ENCODE measurements at places on chromosomes 11 and 22.

DNA sequence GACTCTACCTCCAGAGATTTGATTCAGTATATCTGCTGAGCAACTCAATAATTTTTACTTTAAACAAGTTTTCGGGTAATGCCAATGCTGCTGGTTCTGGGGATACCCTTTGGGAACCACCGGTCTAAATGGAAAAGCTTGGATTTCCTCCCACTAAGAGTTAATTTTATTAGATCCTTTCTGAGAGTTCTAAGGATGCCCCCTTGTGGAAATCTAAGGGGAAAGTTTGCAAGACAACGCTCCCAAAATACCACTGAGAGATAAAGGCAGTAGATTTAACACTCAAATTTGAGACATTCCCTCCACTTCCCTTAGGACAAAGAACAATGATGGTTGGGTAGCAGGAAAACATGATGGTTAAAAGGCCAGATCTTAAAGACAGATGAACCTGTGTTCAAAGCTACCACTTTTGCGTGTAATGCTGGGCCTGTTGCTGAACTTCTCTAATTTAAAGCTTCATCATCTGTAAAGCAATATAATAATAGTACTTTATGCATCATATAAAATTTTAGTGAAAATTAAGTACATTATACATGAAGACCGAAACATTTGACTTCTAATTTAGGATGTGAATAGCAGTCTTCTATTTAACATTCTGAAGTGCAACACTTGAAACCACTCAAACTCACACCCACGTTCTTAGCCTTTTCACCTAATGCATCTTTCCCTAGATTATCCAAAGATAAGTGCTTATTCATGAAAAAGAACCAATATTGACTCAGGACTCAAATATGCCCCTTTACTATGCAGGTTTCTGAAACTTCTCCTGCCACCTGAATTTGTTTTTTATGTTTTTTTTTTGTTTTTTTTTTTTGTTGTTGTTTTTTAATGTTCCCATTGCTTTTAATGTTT is 110.1 kb upstream of the LUZP2 start:
- DNase-seq: no peak

GRCh38 chr11:64875369-64876228 is 2.8 kb downstream of the EHD1 start:
- no peak for DNase-seq

DNA sequence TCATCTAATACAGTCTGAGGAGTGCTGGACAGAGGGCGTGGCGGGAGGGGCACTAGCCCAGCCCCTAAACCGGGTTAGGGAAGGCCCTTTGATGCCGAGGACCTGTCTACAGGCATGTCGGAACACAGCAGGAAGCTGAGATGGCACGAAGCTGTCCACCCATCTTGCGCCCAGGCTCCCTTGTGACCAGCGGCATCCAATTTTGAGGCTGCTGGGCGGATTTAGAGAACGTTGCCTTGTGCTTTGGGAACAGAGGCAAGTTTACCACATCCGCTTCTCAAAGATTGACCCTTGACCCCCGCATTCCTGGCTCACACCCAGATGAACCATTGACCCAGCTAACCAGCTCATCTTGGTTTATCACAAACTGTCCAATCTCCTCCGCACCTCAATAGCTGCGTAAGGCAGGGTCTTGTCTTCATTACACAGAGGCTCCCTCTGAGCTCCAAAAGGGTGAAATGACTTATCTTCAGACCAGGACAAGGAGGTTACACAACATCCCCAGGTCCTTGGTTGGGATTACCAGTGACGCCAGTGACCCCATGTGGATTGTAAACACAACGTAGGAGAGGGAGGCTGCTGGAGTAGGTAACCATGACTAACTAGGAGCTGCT is 4.5 kb downstream of the FAM83F start:
- DNase-seq: no peak

DNA sequence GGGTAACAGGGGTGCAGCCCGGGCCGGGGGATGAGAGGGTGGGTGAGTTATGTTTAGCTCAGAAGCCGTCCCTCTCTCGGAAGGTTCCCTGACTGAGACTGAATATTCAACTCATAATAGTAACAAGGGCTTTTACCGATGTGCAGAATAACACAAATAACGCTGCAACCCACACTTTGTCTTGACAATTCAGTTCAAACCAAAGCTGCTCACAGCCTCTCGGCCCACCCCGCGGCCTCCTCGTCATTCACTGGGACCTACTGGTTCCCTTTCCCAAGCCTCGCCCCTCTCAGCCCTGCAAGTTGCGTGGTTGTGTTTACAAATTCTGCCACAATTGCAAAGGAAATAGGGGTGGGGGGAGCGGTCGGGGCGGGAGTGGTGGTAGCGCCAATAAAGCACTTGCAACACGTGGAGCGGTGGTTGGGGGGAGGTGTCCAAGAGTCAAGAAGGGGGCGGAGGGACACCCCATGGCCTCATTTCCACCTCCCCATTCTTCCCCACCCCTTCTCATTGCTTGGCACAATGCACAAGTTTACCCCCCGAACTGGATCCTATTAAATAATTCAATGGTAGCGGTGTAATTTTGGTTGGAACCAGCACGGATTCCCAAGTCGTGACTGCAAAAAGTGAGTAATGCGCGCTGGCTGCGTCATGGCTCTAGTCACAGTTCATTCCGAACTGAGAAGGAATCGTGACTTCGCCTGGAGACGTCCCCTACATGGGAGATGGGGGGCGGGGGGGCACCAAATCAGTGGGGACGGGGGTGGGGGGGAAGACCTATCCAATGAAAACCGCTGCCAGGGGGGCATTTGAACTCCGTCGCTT is 102.0 kb upstream of the HSD17B12 start:
- DNase-seq: no peak

- DNase-seq: no peak
Observed at GRCh38 chr11:73249304-73249703, 22.8 kb upstream of the P2RY6 start.

DNA sequence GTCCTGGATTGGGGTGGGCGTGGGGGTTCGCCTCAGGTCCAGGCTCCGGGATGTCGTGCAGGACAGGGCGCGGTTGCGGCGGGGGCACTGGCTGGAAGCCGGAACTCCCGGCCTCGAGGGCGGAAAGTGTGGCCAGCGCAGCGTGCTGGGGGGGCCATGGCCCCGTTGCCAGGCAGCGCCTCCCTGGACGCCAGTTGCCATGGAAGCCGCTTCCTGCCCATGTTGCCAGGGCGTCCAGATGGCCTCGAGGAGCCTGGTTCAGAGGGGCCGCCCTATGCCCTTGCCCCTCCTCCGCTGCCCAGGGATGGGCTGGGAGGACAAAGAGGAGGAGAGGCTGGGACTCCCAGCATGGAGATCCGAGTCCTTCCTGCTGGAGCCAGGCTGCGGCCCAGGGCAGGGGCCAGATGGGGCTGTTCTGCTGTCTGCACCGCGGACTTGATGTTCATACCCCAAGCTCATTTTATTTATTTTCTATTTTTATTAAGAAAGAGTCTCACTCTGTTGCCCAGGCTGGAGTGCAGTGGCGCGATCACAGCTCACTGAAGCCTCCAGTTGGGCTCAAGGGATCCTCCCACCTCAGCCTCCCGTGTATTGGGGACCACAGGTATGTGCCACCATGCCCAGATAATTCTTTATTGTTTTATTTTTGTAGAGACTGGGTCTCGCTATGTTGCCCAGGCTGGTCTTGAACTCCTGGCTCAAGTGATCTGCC is 4.6 kb upstream of the CCDC188 start:
- no peak for DNase-seq

DNA sequence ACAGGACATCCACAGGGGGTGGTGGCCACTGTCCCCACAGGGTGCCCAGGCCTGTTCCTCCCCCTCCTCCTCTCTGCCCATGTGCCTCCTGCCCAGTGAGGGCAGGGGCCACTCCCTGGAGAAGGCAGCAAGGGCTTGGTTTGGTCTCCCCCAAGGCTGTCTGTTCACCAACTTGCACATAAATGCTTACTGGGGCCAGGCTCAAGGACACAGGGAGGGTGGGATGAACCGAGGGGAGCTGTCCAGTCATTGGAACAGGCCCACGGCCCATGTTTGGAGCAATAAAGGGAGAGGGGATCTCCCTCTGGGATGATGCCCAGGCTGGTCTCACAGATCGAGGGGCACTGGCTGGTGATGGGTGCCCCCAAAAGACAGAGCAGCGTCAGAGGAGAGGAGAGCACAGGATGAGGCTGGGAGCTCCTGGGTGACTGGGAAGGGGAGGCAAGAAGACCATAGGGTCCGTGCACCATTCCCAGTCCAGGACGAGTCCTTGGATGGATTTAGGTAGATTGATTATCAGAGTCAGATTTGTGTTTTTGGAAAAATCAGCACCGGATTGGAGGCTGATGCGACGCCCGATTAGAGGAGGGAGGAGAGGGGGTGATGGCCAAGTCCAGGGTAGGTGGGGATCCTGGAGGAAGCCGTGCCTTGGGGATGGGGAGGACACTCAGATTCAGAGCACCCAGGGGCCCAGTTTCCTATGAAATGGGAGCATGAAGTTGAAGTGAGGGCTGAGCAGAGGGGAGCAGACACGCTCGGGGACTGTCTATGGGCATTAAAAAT is 1.1 kb downstream of the IGLL5 start:
- no peak for DNase-seq

- DNase-seq: no peak
Observed at GRCh38 chr22:36552289-36552688, 23.3 kb upstream of the EIF3D start.

- DNase-seq: no peak
Observed at GRCh38 chr11:84264066-84264465, 977.9 kb upstream of the CCDC90B start.

GRCh38 chr11:9615031-9615451 is 41.6 kb downstream of the WEE1 start:
- DNase-seq: peak; percentile 18

DNA sequence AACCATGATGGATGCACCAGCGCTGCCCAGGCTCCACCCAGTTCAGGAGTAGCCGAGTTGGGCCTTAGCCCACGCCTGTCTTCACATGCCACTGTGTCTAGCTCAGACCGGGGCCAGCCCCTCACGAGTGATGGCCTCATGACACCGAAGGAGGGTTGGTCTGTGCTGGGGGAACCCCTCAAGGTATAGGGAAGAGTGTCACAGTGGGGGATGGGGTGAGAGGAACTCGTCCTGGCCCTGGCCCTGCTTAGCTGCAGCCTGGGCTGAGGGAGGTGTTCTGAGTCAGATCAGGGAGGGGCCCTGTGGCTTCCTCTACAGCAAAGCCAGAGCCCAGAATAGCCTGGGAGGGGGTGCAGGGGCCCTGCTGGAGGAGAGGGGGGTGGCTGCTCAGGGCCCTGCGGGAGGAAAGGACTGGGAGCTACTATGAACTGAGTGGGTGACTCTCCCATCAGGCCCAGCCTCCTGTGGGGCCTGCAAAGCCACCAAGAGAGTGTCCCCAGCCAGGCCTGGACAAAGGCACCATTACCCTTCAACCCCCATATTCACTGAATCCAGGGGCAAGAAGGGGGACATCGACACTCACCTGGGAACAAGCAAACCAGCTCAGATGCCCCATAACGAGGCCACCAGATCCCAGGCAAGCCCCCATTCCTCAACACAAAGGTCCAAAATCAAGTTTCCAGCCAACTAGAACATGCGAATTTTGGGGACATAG is 41.2 kb downstream of the IGLL5 start:
- DNase-seq: peak; percentile 49

- DNase-seq: peak; percentile 82
Observed at GRCh38 chr11:6413791-6414201, 5.1 kb downstream of the APBB1 start.

DNA sequence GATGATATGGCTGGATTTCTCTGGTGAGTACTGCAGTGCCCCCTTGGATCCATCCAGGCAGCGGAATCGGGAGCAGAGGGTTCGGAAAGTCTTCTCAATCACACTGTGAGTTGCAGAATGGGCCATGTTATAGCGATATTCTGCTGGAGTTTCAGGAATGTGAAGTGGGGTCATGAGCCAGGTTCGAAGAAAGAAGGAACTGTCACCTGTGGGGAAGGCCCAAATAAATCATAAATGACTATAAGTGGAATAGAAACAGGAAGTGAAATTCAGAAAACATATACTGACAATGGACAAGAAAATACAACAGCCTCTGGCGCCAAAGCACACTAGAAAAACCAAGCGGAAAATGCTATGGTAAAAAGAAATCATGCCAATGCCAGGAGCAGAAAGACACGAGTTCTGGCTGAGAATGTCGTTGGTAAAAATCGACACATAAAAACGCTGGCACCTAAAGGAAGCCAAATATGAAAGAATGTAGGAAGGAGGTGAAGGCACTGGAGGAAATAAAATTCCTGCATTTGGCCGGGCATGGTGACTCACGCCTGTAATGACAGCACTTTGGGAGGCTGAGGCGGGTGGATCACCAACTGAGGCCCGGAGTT is 10.0 kb upstream of the AMBRA1 start:
- no peak for DNase-seq

DNA sequence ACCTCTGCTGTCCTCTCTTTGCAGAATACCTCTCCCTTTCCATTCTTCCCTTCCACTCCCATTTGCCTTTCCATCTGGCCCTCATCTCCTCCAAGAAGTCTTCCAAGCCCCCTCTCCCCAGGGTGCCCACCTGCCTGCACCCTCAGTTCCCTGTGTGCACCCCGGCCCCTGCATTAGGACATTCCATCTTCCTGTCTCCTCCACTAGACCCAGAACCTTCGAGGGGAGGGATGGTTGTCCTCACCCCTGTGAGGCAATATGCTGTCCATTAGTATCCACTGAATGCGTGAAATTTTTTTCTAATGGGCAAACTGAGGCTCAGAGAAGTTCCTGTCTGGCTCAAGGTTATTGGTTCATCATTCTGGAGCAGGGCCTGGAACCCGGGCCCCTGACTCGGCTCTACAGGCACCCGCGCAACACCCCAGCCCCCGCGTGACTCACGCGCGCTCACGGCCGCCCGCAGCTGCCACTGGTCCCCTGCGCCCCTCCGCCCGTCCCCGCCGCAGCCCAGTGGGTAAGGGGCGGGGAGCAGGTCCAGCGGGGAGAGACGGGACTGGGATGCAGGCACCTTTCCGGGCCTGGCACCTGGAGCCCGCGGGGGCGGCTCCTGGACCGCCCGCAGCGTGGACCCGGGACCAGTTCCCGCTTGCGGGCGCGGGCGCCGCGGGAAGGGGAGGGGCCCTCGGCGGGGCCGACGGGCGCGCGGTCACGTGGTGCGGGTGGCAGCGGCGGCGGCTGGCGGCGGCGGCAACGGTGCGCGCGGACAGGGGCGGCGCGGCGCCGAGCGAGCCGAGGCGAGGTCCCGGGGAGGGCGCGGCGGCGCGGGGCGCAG is 7.0 kb downstream of the SEPTIN3 start:
- peak; percentile 28 for DNase-seq

DNA sequence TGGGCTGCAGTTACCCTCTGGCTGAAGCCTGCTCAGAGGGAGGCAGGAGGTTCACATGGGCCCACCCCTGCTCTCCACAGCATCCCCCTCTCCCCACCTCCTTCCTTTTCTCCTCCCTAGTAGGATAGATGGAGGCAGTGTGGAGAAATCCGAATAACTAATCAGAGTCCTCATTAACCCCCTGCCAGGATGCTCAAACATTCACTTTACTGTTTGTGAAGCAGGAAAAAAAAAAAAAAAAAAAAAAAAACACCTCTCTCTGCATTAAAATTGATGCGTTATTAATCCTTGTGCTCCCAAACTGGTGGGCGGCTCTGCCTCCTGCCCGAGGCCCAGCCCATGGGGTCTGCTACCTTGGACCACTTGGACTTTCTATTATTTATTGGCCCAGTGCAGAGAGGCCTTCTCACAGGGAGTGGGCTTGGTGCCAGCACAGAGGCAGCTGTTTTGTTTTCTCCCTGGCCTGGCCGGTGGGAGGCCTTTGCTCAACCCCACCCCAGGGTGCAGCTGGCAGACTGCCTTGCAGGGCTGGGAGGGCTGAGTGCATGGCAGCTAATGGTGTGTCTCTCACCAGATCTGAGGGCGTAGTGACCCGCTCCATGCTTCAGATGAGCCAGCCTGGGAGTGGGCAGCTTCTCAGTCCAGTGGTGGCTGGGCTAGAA is 150.7 kb downstream of the PKNOX2 start:
- no peak for DNase-seq

GRCh38 chr11:119696378-119697222 is 32.4 kb downstream of the NECTIN1 start:
- DNase-seq: no peak

GRCh38 chr11:115132436-115133228 is 371.6 kb downstream of the CADM1 start:
- no peak for DNase-seq

Measured in stimulated activated CD4-positive, alpha-beta T cell treated with anti-CD3 and anti-CD28 coated beads, Interleukin-1b, Interleukin-23, amount 100 ng/mL, for 48 hours (primary cell).